ENCODE measurements at places on chromosomes 4 and X.
A peak's percentile ranks its signal among the peaks of the same experiment; 100 is the strongest.

DNA sequence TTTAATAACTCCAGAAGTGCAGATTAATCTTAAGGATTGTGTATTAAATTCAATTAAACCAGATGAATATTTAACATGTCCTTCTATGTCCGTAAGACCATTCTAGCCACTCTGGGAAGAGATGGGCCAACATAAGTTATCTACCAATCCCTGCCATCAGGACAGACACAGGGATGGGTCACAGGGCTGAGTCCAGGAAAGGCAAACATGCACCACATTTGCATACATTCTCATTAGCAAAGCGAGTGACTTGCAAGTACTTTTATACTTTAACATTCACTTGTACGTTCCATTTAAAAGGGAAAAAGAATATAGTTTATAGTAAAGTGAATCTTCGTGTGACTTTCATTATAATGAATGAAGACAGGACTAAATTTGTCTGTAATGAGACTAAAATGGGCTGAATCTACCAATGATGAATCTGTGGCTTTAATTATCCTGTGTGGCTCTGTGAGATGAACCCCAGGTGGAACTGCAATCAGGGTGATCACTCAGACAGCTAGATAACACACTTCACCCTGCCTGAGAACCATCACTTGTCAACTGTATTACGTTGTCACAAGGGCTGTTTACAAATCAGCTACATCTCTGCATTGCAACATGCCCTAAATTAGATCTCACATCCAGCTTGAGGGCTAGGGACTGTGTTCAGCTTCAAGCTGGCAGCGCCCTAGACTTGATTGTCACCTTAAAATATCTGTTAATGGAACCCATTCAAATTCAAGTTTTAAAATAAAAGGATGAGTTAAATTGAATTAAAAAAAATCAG, 77.2 kb downstream of the SH3KBP1 start:
- no peak for DNase-seq

GRCh38 chrX:40189637-40190036, 91.9 kb upstream of the BCOR start:
- DNase-seq, result no peak

GRCh38 chr4:30953799-30954198, 233.6 kb downstream of the PCDH7 start:
- no peak for DNase-seq

GRCh38 chr4:67886281-67886680, 2.5 kb upstream of the TMPRSS11D start:
- no peak for DNase-seq

- DNase-seq, result no peak
These were observed 29.4 kb upstream of the NDP start for GRCh38 chrX:44002567-44002966.

DNA sequence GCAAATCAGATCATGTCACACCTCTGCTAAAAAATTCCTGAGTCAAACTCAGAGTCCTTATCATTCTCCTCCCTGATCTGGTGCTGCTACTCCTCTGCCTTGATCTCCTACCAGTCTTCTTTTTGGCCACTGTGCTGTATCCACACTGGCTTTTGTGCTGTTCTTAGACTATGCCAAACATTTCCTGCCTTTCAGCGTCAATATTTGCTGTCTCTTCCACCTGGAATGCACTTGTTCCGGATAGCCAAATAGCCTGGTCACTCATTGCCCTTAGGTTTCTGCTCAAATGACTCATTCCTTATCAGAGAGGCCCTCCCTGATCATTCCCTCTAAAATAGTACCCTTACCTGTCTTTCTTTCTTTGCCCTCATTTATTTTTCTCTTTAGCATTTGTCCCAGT, 24.4 kb upstream of the RP2 start:
- DNase-seq, result no peak

DNA sequence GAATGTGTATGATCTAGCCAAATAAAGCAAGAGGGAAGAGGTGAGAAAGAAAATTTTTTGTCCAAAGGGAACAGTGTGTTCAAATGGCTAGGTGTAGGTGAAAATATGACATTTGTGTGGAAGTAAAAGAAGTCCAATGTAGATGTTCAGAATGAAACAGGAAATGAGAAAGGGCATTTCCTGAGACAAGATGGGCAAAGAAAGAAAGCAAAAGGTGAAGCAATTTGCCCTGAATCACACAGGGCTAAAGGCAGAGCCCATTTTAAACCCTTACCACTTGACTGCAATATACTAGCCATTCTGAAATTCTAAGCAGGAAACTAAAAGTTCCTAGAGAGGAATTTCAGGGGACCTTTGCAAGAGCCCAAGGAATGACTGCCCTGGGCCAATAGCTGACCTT, 36.0 kb downstream of the CLOCK start:
- DNase-seq, result no peak

GRCh38 chr4:145804116-145804515, 124.2 kb downstream of the C4orf51 start:
- peak; percentile 64 for DNase-seq

DNA sequence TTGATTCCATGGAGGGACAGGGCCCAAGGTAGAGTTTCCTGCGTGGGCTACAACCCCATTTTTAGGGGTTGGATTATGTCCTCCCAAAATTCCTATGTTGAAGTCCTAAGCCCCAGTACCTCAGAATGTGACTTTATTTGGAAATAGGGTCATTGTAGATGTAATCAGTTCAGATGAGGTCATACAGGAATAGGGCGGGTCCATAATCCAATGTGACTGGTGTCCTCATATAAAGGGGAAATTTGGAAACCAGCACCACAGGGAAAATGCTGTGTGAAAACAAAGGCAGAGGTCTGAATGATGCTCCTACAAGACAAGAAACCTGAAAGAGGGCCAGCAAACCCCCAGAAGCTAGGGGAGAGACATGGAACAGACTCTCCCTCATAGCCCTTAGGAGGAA, 31.1 kb upstream of the MAMLD1 start:
- DNase-seq, result no peak

DNA sequence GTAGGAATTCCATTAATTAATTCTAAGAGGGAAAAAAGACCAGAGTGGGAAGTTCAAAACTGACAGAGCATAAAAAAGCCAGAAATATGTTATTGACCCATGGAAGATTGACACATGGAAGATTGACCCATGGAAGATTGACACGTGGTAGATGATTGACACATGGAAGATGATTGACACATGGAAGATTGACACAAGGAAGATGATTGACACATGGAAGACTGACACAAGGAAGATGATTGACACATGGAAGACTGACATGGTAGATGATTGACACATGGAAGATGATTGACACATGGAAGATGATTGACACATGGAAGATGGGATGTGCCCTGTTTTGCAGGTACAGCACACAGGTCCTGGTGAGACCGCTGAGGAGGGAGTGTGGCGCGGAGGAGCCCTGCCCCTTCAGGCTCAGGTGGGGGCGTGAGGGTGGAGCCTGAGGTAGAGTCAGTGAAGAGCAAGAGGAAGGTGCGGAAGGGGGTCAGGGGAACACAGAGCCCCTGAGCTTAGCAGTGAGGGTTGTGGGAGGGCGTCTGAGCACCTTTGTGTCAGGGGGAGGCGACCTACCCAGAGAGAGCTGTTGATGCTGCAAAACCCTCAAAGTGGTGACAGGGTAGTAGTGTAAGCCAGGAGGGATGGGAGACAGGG, 15.8 kb upstream of the PDE6B start:
- DNase-seq, result no peak

GRCh38 chr4:83128240-83128929, 13.9 kb upstream of the PLAC8 start:
- DNase-seq, result no peak

DNA sequence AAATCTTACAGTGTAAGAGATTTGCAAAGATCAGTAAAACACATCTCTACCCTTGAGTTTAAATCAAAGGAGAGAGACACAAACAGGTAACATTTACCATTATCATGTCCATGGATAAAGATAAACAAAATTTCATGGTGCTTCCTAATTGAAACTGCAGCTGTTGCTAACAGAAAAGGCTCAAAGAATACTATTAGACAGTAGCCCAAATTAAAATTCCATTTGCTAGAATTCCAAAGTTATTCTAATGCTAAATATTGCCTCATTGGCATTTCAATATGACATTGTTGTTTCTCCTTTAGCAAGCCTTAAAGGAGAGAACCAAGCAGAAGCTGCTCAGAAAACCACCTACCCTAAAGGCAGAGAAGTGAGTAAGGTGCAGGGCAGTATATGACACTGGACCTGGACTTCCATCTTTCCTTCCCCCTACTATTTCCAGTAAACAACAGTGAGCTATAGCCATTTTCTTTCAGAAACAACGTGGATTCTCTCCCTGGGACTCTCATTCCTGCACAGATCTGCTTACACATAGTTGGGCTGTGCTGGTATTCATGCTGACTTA, 19.5 kb upstream of the ZCCHC13 start:
- DNase-seq, result no peak

DNA sequence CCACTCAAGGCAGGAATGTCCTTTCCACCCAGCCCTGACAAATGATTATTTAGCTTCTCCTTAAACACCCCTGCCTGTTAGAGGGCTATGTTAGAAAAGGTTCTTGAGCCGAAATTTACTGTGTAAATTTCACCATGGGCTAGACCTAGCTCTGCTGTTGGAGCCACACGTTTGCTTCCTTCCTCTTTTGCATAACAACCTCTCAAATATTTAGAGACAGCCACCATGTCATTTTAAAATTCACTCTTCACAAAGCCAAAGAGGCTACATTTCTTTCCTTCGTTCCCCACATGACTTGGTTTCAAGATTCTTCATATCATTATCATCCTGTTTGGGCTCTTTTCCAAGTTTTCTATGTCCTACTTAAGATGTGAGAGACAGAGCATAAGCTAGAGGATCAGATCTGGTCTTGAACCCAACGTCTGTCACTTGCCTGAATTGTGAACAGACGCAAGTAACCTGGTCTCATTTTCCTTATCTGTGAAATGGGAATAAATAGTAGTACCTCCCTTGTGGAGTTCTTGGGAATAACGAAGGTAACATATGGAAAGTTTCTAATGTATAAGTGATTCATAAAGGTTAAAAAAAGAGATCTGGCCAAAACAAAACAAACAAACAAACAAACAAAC, 6.7 kb downstream of the DOCK11 start:
- DNase-seq, result no peak

- DNase-seq, result no peak
These were observed 109.9 kb upstream of the SORBS2 start for GRCh38 chr4:185921583-185922555.

- peak; percentile 34 for DNase-seq
These were observed 332.3 kb downstream of the ADGRL3 start for GRCh38 chr4:61532336-61533000.

DNA sequence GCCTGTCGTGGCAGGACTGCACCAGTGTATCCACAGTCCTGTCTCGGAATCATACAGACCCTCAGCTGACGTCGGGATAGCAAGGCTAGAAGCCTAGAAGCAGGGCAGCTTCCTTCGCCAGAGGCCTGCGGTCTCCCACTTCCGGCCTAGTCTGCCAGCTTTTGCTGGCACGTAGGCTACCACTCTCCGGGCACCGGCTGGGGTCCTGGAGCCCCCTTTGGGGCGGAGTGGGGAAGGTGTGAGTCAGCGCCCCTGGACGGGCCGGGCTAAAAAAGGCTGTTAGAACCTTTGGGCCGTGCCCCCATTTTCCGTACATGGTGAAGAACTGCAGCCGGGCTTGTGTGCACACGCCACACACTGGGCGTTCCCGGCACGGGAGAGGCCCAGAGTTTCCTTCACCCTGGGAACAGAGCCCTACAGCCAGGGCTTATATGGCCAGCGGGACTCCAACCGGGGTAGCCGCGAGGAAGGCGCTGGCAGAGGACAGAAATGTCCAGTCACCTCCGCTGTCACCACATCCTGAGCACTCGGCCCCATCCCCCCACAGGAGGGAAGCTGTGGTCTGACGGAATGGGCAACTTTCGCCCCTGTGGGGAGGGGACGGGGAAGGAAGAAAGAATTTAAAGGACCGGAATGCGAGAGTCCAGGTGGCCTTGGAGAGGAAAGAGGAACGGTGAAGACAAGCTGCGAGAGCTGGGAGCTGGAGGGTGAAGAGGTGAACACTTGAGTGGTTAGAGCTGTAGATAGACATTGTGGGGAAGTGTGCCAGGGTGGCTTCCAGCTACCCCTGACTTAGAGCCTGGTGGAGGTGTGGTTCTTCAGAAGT, 4.6 kb downstream of the MAGIX start:
- peak; percentile 85 for DNase-seq

GRCh38 chrX:65502618-65503017, 32.0 kb downstream of the LAS1L start:
- DNase-seq, result no peak

GRCh38 chr4:119099227-119099810, 36.3 kb upstream of the MYOZ2 start:
- no peak for DNase-seq

DNA sequence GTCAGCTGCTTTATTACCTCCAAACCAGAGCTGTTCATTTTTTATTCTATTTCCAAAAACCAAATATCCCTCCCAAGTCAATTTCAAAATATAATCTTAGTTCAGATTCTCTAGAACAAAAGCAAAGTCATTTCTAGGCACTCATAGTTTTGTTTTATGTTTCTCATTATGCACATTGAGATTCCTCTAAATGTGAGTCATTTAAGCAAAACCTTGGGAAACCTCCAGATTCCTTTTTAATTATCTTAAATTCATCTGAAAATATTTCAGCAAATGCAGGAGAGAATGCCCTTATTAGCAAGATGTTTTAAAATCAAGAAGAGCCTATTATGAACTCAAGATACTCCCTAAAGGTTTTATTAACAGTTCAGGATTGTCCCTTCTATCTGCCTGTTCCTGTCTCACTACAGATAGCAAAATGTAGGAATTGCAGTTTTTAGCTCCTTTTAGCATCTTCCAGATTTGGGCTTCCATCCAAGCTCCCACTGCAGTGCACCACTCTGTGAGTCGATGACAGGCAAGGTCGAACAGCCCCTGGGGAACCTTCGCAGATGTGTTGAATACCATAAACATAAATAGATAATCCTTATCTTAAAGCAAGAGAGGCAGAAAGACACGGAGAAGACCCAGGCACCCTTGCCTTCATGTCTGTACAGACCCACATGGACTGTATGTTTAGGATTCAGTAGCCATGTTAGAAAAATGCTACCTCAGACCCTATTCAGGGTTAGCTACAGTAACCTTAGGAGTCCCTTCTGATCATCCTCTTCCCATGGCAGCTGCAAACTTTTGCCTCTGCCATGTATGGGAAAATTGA, 11.3 kb upstream of the SLC9A7 start:
- DNase-seq, result no peak

DNA sequence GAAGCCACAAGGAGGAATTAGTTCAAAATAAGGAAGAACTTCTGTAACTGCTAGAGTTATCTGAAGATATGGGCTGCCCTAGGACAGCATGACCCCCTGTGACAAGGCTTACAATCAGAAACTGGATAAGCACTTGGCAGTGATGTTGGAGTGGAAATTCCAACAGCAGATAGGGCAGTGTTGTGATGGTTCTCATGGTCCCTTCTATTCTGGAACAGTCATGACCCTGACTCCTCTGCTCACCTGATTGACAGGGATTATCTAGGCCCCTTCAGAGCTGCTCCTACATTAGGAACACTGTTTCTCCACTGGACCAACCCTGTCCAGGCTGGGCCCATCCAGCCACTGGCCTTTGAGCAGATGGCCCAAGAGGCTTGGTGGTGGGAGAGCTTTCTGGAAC, 17.9 kb downstream of the NALF2 start:
- no peak for DNase-seq

DNA sequence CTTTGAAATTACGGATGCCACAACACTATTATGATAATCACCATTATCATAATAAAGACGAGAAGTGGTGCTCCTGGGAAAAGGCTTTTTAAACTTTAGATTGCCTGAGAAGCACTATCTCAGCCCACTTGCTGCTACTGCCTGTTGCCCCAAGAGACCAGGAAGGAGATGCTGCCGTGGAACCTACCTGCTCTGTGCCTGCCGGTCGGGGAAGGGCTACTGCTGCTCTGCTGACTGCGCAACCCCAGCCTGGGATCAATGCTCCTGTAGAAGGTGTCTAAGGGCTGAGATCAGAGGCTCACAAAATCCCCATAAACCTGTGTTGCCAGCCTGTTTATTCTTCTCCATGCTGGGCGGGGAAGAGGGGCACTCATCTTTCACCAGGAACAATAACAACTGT, 145.3 kb upstream of the VCX3B start:
- DNase-seq, result no peak

Data from femur (tissue), 1 donor.